Cortex of kidney (tissue), 1 donor: ENCODE measurements at places on chromosomes 3 and 15.

GRCh38 chr15:88637841-88638625, 783 bp upstream of the ISG20 start:
- no peak for DNase-seq

GRCh38 chr3:188126276-188126675, 27.7 kb upstream of the LPP start:
- no peak for DNase-seq

GRCh38 chr15:92749216-92749615, 93.6 kb upstream of the FAM174B start:
- DNase-seq = no peak

DNA sequence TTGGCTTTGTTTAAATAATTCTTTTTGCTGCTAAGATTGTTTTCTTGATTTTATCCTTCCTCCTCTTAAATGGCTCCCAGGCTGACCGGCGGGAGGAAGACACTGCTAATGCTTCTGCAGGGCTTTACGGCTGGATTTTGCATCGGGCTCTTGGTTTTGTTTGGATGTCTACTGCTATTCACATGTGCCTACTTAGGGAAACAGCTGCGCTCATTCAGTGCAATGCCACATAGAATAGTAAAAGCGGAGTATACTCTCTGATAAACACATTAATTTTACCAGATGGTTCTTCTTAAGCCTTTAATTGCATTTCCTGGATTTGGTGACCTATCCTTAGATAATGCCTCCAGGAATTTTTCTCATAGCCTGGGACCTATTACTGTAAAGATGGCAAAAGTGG, 146.6 kb downstream of the THSD4 start:
- DNase-seq = no peak

GRCh38 chr15:27353856-27354255, 382.9 kb downstream of the GABRG3 start:
- no peak for DNase-seq

GRCh38 chr3:35900079-35900478, 260.8 kb downstream of the ARPP21 start:
- DNase-seq = no peak

DNA sequence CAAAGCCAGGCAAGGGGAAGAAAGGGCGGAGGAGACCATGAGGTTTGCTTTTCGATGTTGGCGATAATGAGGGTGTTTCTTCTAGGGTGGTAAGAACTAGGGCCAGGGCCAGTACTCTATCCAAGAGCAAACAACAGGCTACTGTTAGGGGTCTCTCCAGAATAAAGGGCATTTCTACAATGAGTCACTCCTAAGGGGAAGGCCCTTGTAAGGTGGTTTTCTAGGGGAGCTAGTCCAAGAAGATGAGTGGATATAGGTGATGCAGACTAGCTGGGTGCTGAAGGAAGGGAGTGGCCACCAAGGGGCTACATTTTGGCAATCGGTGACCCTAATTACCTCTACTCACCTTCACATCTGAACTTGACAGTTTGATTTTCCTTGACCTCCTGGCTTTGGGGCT, 148.5 kb upstream of the HACD2 start:
- DNase-seq = no peak

DNA sequence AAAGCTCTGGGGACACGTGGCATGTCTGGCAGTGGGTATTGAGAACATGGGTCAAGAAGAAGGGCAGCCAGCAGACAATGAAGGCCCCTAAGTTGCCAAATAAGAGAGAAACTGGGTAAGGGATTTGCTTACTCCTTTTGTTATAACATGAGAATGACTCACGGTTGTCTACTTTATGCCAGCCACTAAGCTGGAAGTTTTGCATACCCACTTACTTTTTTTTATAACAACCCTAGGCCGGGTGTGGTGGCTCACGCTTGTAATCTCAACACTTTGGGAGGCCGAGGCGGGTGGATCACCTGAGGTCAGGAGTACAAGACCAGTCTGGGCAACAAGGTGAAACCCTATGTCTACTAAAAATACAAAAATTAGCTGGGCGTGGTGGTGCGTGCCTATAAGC, 50.0 kb downstream of the DRD3 start:
- no peak for DNase-seq

GRCh38 chr15:77871852-77872371, 205.6 kb downstream of the TBC1D2B start:
- no peak for DNase-seq

DNA sequence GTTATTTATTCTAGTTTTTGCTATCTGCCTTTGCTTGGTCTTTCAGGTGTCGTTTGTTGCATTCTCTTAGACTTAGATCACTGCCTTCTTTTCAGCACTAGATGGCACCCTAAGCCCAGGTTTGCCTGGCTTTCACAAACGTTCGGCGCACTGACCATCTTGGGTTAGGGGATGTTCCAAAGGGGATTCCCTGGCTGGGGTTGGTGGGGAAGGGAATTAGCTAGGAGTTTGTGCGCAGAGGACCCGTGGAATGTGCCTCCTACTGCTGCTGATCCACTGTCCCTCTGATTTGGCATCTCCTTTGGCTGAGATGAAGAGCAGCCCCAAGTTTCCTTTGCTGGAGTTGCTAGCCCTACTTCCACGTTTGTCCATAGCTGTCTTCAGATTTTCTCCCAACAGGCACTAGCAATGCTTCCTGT, 33.9 kb downstream of the PFN2 start:
- no peak for DNase-seq

DNA sequence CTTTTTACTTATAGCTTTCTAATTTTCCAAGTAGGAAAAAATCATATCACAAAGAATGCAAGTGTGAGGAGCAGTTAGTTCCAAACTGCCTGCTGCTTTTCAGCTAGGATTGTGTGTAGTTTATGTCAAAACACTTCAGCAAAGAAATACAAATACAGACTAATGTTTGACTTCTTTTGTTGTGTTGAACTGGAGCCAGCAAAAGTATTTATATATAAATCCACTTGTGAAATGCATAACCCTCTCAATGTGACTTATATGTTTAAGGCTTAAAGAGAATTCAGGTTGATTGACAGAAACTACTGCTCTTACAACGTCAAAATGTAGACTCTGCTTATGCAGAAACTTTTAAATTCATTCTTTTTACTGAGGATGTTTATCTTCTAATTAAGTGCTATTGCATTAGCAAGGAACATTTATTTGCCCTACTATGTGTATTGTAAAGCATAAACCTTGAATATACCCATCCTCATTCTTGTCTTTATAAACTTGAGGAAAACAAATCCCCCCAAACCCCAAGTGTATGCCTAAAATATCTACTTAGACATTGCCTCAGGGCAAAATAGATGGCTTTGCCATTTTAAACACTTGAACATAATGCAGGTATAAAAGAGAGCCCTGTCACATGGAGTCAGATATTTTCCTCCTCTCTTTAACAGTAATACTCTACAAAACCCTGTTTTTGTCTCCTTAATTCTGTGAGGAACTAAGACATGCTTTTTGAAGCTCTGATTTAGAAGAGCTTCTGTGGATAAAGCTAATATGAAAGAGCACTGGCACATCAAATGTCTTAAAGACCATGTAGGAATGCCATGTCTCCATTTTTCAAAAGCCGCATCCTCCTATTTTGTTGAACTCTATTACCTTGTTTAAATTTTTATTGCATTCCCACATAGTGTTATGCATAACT, 302.8 kb upstream of the TBC1D5 start:
- no peak for DNase-seq

DNA sequence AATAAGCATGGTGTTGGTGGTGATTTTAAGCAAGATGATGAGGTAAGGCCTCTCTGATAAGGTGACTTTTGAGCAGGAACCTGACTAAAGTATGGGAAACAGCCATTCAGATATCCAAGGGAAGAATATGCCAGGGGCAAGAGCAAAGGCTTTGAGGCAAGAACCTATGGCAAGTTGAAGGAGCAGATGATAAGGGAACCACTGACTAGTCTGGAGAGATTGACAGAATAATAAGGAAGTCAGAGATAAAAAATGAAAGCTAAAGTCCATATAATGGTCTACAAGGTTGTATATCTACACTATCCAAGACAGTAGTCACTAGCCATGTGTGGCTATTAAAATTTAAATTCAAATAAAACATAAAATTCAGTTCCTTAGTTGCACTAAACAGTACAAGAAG, 2.5 kb upstream of the C3orf38 start:
- DNase-seq = no peak

DNA sequence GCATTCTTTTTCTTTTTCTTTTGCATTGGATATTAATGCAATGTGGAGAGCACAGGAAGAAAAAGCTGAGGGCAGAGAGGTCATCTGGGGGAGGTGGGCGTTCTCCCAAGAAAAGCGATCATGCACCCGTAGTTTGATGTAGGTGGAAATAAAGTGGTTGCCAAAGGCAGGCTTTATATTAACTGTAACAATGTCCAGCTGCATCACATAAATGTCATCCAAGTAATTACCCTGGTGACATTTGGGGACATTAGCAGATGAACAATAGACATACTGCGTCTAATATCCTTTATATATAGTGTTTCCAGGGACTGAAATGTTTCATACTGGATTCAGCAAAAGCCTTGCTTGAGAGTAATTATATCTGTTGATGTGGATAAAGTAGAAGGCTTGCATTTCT, 135.5 kb downstream of the CNTN6 start:
- no peak for DNase-seq

DNA sequence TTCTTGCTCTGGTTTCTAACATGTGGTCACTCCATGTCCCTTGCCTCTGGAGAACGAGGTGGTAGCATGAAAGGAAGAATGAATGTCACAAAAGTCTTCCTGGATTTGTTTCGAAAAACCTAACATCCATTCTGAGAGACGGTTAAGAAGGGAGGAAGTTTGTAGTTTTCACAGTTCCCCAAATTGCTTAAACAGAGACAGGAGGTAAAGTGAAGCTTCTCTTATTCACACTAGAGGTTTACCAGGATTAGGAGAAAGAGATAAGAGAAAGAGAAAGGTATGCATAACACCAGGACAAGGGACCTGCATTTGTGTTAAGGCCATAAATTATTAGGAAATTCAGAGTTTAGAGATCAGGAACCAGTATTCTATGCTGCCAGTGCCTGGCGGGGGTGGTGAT, 228.1 kb downstream of the CPNE4 start:
- no peak for DNase-seq

GRCh38 chr3:63803911-63804310, 15.2 kb upstream of the C3orf49 start:
- DNase-seq = no peak

GRCh38 chr3:116264546-116265319, 180.6 kb downstream of the LSAMP start:
- DNase-seq = no peak

DNA sequence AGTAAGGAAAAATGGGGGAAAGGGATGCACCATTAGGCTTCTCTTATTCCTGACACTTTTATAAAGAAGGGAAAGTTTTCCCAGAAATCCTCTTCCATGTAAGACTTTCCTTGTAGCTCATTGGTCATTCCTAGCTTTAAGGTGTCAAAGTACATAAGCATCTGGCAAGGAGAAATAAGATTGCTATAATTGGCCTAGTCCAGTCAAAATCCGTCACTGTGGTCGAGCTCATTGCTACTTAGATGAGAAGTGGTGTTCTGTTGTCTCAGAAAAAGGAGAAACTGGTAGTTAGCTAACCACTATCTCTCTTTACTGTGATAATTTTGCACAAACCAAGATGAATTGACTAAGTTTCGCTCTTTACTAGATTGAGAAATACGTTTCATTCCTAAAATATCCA, 370.1 kb downstream of the CNTN4 start:
- DNase-seq = no peak

GRCh38 chr3:36868614-36869436, 76.0 kb downstream of the TRANK1 start:
- no peak for DNase-seq

DNA sequence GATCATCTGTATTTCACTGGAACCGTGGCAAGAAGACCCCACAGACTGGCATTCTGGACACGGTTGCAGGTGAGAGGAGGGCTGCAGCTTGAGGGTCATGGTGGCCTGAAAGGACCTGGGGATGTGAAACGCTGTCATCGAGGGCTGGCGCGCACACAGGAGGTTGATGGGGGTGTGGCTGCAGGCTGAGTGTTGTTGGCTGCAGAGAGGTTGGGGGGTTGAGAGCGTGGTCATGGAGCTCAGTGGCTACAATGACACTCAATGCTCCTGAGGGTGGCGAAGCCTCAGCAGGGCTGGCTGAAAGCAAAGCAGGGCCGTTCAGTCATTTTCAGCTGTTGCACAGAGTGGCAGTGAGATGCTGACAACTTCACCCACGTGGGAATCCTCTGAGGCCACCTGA, 21.0 kb downstream of the CPN2 start:
- DNase-seq = no peak

- no peak for DNase-seq
Observed at GRCh38 chr3:13083898-13084297, 10.7 kb upstream of the IQSEC1 start.

DNA sequence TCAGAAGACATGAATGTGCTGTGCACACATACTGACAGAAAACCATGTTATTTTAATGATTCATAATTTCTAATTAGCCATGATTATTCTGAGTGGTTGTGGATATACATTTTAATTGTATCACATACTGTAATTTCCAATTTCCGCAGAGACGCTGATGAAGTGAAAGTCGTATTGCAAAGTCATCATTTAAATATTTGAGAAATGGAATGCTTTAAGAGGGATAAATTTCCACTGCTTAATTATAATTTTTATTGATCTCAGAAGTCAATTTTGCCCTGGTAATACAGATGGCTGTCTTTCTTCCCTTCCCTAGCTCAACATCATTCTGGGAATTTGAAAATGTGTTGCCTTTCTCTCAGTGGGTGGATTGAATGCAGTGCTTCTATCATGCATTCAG, 819.3 kb downstream of the ROBO2 start:
- DNase-seq = no peak

GRCh38 chr3:153855772-153856171, 265.4 kb upstream of the ARHGEF26 start:
- no peak for DNase-seq

GRCh38 chr3:127647166-127647844, 18.3 kb downstream of the PODXL2 start:
- DNase-seq = no peak

GRCh38 chr15:78841891-78842290, 30.6 kb upstream of the ADAMTS7 start:
- no peak for DNase-seq

GRCh38 chr15:86876387-86876944, 796.8 kb downstream of the AGBL1 start:
- DNase-seq = no peak

GRCh38 chr15:67870868-67871408, 31.1 kb upstream of the RNU6-1 start:
- no peak for DNase-seq

GRCh38 chr3:112333002-112333380, at the start of gene CD200:
Gene CD200 (plus strand): TSS chr3:112333156. CDS start chr3:112333213, 57 bp downstream.
- no peak for DNase-seq

- DNase-seq = no peak
Observed at GRCh38 chr3:182375916-182376315, 417.4 kb upstream of the ATP11B start.

DNA sequence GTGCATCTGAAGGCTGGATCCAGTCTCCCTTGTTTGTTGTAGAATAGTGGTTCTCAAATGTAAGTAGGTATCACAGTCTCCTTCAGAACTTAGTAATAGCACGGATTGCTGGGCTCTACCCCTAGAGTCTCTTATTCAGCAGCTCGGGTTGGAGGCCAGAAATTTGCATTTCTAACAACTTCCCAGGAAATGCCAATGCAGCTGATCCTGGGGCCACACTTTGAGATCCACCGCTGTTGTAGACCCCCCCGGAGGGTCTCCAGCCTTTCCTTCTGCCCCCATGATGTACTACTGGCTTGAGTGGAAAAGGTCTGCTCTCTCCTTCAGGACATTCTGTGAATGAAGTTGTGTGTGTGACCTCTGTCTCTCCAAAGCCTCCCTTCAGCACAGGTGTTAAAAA, 153.8 kb upstream of the CTNNB1 start:
- DNase-seq = no peak
